ENCODE measurements at places on chromosomes 1 and 21.

DNA sequence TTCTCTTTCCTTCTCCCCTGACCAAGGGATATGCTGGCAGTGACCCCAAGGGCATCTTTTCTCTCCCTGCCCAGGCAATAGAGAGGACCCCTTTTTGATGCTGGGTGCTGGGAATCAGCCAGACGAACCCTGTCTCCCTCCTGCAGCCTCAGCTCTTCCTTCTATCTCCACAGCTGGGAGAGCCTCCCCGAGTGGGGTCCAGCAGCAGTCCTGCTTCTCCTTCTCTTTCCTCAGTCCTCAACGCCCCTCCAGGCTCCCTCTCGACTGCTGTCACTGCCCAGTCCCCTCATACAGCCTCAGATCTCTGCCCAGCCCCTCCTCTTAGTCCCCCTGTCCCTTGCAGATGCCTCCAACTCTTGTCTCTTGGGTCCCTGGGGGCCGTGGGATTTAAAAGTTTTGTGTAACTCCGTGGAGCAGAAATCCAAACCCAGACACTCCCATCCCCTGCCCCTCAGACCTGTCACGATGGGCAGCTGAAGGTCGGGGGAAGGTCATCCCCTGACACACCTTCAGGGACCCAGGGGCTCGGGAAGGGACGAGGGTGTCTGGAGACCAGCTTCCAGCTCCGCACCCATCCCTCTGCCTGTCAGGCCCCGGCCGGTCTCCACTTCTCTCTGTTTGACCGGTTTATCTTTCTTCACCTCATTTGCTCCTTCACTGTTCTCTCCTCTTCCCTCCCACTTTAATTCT is 5.8 kb upstream of the ETV3L start:
- DNase-seq = no peak

DNA sequence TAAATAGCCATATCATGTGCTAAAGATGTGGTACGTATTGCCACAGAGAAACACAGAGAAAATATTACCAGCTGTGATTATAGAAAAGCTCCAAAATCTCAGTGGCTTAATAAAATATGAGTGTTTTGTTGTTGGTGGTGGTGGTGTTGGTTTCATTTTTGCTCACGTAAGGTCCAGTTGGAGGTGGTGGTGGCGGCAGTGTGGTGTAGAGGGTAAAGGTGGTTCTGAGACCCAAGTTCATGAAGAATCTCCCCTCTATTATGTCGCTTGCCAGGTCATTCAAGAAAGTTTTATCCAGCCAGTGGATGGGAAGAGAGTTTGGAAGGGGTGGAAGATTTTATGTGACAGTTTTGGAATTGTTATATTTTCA is 217.6 kb upstream of the SAMSN1 start:
- DNase-seq = peak; percentile 11

DNA sequence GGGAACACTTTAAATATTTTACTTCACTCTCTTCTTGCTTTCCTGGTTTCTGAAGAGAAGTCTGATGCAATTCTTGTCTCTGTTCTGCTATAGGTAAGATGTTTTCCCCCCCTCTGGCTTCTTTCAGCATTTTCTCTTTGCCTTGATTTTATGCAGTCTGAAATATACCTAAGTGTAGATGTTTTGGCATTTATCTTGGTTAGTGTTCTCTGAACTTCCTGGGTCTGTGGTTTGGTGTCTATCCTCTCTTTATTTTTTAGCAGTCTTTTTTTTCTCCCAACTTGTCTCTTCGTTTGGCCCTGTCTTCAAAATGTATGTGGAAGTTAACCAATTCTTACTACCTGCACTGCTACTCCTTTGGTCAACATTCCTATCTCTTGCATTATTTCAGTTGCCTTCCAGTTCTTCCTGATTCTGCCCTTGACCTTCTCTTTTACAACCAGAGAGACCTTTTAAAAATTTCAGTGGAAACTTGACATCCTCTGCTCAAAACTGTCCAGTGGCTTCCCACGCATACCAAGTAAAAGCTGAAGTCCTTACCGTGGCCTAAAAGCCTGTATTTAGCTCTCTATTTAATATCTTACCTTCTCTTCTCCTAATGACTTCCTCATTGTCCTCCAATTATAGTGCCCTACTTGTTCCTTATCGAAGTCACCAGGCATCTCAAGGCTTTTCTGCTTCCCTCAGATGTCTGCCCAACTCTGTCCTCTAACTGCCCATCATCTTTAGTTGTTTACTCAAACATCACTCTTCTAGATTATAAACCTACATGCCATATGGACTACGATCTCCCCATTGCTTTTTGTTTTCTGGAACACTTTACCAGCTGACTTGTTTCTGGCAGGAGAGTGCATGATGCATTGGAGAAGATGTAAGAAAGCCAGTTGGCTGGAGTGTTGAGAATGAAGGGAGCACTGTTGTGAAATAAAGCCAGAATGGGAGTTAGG is 40.9 kb downstream of the RAP1A start:
- DNase-seq = peak; percentile 15

- DNase-seq = no peak
Observed at GRCh38 chr1:200364831-200365230, 45.0 kb downstream of the ZNF281 start.

DNA sequence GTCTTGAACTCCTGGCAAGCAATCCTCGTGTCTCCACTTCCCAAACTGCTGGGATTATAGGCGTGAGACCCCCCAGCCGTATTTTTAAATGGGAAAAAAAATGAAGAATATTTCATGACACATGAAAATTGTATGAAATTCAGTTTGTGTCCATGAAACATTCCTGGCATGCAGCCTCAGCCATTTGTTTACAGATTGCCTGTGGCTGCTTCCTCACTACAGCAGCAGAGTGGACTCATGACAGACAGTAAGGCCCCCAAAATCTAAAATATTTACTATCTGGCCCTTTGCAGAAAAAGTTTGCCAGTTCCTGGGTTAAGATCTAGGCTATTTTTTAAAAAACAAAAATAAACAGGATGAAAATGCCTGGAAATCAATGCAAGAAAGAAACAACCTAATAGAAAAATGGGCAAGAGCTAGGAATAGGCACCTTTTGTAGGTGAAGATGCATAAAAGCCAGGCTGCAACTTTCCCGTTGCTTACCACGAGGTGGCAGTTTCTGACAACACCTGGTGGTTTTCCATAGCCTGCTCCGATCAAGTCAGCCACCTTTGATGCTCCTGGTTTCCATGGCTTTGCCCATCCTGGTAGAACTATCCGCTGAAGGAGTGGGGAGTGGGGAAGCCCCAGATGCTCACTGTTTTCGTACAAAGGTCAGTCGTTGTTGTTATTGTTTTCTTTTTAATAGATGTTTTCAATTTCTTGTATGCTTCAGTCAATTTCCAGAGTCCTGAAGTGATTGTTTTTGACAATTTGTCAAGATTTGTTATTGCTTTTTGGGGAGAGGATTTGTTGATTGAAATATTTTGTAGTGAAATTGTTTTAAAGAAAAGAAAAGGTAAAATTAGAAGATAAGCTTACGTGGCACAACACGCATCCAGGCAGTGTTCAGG is 24.3 kb downstream of the UBE2Q1 start:
- no peak for DNase-seq

- DNase-seq = no peak
Observed at GRCh38 chr21:44062380-44062779, 44.8 kb upstream of the PWP2 start.

DNA sequence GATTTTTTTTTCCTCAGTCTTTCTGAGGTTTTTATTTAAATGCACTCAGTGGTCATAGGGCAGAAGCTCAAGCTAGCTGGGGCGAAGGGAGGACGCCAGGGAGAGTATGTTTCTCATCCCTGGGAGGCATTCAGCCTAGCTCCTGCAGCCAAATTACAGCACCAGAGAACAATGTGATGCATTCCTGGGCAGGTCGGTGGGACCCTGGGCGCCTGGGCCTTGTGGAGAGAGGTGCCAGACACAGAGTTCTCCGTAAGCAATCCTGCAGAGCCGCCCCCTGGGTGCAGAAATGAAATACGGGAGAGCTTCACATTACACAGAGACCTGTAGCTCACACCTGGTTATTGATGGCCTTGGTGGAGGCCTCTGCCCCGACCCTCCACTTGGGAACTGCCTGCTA is 15.5 kb downstream of the WNT2B start:
- DNase-seq = no peak

DNA sequence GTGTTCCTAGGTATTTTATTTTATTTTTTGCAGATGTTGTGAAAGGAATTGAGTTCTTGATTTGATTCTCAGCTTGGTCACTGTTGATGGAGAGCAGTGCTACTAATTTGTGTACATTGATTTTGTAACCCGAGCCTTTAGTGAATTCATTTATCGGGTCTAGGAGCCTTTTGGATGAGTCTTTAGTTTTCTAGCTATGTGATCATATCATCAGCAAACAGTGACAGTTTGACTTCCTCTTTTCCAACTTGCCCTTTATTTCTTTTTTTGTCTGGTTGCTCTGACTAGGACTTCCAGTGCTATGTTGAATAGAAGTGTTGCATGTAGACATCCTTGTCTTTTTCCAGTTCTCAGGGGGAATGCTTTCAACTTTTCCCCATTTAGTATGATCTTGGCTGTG is 138.9 kb downstream of the LHX8 start:
- DNase-seq = no peak

GRCh38 chr1:241817331-241817792 is 30.6 kb upstream of the EXO1 start:
- no peak for DNase-seq

DNA sequence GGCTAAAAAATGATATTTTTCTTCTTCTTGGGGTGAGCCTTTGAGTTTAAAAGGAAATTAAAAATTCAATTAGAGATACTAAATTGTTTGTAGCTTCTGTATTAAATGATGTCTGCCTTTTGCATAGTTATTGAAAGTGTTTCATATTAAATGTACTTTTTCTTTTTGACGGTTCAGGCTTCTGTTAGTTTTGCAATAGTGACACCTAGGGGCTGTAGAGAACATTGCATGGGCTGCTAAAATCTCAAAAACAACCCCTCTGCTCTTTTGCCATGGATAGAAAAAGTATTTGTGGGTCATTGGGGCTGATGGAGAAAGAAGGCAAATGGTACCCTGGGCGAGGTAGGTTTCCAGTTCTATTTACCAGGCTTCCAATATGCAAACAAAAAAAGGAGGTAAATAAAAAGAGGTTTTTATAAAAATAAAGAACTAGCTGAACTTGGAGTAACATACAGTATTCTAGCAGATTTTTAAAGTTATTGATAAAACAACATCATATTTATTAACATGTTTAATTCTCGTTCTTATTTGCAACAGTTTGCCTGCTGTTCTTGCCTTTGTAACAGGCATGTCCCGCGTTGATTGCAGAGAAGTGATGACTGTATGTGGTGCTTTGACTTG is 115.4 kb upstream of the HOOK1 start:
- DNase-seq = peak; percentile 54

DNA sequence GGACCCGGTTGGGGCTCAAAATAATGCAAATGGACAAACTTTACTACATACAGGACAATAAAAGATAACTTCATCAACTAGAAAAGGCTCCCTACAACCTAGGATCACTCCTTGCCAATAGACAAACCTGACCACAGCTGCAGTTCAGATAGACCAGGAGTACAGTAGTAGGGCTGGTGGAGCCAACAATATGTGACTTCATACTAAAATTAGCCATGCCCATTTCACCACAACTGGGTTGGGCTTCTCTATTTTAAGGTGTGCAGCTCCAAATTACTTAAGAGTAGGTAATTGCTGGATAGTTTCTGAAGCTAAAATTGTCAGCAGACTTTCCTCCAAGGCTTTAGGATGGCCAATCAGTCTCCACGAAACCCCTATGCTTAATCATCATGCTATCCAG is 3.9 kb downstream of the DENND1B start:
- DNase-seq = no peak

DNA sequence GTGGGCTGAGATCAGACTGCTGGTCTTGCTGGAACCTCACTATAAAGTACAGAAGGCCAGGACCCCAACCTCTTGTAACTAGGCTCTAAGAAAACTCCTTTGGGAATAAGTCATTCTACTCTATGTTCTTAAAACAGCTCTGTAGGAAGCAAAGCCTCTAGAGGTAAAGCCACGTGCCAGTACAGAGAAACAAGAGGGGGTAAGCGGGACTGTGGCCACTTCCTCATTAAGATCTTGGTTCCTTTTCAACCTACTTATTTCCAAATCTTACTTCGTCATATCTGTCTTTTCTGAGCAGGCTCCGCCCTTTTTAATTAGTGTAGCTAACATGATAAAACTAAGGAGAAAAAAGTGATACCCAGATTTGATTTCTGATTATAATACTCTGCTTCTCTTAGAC is 3.8 kb downstream of the NCSTN start:
- no peak for DNase-seq

DNA sequence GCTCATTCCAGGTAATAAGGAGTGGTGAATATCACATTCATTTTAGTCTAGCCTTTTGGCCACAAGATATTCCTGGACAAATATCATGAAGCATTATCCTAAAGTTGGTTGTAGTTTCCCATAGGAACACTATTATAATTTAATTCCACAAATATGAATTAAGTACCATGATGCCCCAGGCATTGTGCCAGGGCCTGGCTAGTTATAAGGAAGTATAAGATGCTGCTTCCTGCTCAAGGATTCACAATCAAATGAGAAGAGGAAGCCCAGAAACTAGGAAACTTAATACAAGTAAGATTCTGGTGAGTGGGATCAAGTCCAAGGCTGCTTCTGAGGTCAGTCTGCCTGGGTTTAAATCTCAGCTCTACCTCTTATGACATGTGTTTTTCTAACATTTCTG is 30.6 kb upstream of the ZP4 start:
- DNase-seq = no peak

DNA sequence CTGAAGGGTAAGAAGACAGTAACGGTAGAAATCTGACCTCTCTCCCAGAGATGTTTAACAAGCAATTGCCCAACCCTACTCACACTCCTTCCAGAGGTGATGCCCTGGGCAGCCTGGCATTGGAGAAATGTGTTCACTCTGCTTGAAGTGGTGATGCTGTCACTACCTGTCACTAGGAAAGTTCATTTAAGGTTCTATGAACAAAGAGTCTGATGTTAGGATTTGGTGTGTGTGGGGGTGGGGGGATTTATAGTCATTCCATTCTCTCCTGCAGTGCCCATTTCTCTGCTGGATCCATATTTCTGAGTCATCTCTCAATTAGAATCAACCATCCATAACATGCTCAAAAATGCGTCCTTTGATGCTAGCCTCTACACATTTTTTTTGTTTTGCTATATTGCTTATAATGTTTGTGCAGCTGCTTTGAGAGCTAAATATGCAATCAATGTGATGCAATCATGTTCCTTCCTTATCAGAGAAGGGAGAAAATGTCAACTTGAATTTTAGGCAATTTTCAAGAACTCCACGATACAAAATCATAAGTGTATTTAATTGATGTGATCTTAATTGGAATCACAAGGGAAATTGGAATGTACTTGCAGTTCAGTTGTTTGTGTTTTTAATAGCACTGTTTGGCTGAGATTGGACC is 173.9 kb downstream of the DUSP10 start:
- no peak for DNase-seq

DNA sequence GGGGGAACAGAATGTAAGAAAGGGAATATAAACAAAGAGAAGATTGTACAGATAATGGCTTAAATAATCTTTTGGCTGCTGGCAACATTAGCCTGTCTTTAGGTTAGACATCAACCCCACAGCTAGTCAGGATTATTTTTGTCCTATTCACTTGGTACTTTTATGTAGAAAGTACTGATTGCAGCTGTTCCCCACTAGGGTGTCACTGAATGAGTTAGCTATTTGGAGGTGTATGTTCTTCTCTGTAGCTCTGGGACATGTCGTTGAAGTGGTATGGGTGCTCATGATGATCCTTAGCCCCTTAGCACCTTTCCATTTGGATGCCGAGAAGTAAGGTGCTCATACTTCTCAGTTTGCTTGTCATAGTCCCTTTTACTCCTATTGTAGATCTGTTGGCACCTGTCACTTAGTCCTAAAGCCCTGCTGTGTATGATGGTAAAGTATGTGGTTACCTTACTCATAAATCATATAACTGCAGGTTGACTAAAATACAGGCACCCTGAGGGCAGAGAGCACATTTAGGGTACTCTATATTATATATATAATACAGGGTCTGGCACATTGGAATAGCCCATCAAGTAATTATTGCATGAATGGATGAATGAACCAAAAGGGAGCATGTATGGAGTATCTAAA is 64.6 kb downstream of the USP25 start:
- DNase-seq = no peak

Data from activated CD4-positive, alpha-beta T cell treated with anti-CD3 and anti-CD28 coated beads, Interleukin-2, Interleukin-6, amounts not matched to agents 100 ng/mL and 50 ng/mL, durations not matched to agents 16 hours and 8 hours (primary cell).